ENCODE measurements at places on chromosomes 4 and X.

- H3K4me3 ChIP-seq, result no peak overlapping the region
- DNase-seq, result no peak
- H3K4me1 ChIP-seq, result peaks cover 22% of the 10 kb centered on the region
- H3K27ac ChIP-seq, result no peak overlapping the region
Observed at GRCh38 chr4:99091216-99091575, 2.6 kb upstream of the ADH5 start.

GRCh38 chr4:38223306-38223705 lies 263.1 kb downstream of the PTTG2 start:
- DNase-seq, result no peak
- no peak overlapping the region for H3K27ac ChIP-seq
- no peak overlapping the region for H3K4me3 ChIP-seq

- no peaks in the 10 kb centered on the region for H3K36me3 ChIP-seq
- H3K4me3 ChIP-seq, result no peak overlapping the region
- no peak overlapping the region for H3K27ac ChIP-seq
- no peaks in the 10 kb centered on the region for H3K4me1 ChIP-seq
Observed at GRCh38 chr4:163180090-163180489, 13.4 kb upstream of the NAF1 start.

GRCh38 chr4:110183643-110184042 lies 14.8 kb downstream of the ELOVL6 start:
- no peak overlapping the region for H3K27ac ChIP-seq
- no peaks in the 10 kb centered on the region for H3K36me3 ChIP-seq
- no peak for DNase-seq
- H3K27me3 ChIP-seq, result no peaks in the 10 kb centered on the region

GRCh38 chr4:159232465-159233106 lies 129.7 kb downstream of the RAPGEF2 start:
- no peaks in the 10 kb centered on the region for H3K36me3 ChIP-seq
- H3K4me3 ChIP-seq, result no peak overlapping the region
- peak overlapping the region; percentile 70 for H3K27ac ChIP-seq
- no peak for DNase-seq
- H3K4me1 ChIP-seq, result peaks cover 40% of the 10 kb centered on the region
- H3K27me3 ChIP-seq, result no peaks in the 10 kb centered on the region

- no peaks in the 10 kb centered on the region for H3K27me3 ChIP-seq
- H3K4me3 ChIP-seq, result no peak overlapping the region
- H3K36me3 ChIP-seq, result no peaks in the 10 kb centered on the region
- H3K4me1 ChIP-seq, result no peaks in the 10 kb centered on the region
Observed at GRCh38 chr4:38365261-38365660, 298.7 kb upstream of the KLF3 start.

DNA sequence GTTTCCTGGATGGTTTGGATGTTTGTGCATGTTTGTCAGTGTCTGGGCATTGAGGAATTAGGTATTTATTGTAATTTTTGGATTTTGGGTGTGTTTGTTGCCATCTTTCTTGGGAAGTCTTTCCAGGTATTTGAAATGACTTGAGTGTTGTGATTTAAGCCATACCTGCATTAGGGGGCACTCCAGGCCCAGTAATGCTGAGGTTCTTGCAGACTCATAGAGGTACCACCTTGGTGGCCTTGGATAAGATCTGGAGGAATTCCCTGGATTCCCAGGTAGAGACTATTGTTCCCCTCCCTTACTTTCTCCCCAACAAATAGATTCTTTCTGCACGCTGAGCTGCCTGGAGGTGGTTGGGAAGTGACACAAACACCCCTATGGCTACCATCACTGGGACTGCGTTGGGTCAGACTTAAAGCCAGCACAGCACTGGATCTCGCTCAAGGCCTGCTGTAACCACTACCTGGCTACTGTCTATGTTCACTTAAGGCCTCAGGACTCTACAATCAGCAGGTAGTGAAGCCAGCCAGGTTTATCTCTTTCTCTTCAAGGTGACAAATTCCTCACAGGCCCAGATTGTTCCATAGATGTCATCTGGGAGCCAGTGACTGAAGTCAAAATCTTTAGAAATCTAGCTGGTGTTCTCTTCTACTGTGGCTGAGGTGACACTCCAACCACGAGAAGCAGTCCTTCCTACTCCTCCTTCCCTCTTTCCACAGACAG lies 643.6 kb downstream of the PDHA2 start:
- H3K27ac ChIP-seq, result no peak overlapping the region
- no peaks in the 10 kb centered on the region for H3K27me3 ChIP-seq
- H3K4me1 ChIP-seq, result no peaks in the 10 kb centered on the region
- no peak overlapping the region for H3K4me3 ChIP-seq
- H3K36me3 ChIP-seq, result no peaks in the 10 kb centered on the region
